ENCODE measurements at places on chromosomes 3 and 15. TPM values are rescaled to one million over a fixed set of nuclear protein-coding genes. Genes with fewer than 3 reads are reported as not detected.

DNA sequence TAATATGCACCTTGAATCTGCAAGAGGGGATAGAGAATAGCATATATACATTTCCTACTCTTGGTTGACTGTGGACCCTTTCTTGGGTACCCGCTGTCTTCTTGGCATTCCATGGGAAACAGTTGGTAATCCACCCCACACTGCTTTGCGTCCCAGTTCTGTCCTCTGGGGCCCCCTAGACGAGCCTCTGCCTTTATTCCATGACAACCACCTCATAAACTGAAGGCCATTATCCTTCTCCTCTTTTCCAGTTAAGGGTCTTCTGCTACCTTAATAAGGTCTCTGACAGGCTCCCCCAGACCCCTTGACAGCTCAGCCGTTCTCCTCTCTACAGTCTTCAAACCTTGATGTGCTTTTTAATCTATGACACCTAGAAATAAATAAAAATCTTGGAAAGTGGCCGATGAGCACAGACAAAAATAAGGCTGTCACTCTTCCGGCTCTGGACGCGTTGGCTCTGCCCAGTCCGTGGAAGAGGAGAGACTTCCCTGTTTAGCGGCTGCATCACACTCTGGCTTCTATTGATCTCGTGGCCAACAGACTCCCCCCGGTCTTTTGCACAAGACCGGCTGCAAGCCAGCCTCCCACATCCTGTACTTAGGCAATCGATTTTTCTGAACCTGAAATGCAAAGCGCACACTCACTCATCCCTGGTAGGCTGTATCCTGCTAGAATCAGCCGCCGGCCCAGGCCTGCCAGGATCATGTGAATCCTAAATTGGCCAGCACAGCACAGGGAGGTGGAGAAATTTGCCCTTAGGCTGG lies 251.0 kb upstream of the TLE3 start:
- peak; percentile 29 for DNase-seq

GRCh38 chr3:195813916-195814640 lies 2.3 kb upstream of the MUC4 start:
- DNase-seq = no peak

DNA sequence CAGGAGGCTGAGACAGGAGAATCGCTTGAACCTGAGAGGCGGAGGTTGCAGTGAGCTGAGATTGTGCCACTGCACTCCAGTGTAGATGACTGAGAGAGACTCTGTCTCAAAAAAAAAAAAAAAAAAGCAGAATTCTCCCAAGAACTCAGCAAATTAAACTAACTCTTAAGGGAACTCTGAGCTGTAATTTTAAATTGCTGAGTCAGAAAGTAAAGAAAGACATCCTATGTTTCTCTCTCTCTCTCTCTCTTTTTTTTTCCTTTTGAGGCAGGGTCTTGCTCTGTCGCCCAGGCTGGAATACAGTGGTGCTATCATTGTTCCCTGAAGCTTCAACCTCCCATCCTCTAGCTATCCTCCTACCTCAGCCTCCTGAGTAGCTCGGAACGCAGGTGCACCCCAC lies 20.0 kb upstream of the PHC3 start:
- no peak for DNase-seq

DNA sequence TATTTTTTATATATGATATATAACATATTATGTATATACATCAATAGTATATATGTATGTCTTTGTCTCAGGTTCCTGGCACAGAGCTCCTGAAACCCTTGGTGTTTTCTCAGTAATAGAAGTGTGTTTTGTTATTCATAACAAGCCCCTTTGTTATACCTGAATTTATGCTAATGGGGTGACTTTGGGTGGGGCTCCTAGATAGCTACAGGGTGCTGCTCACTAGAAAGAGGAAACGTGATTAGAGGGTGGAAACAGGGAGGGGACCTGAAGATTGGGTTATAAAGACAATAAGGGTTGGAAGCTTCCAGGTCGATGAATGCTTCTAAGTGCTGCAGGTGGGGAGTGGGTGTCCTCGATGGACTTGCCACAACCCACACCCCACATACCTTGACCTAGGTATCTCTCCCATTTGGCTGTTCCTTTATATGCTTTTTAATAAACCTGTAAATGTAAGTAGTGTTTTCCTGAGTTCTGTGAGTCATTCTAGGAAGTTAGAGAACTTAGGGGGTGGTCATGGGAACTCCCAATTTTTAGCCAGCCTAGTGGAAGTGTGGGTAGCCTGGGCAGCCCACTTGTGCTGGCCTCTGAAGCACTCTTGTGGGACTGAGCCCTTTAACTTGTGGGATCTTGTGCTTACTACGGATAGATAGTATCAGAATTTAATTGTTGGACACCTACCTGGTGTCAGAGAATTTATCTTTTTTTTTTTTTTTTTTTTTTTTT lies 36.9 kb upstream of the C15orf39 start:
- no peak for DNase-seq

DNA sequence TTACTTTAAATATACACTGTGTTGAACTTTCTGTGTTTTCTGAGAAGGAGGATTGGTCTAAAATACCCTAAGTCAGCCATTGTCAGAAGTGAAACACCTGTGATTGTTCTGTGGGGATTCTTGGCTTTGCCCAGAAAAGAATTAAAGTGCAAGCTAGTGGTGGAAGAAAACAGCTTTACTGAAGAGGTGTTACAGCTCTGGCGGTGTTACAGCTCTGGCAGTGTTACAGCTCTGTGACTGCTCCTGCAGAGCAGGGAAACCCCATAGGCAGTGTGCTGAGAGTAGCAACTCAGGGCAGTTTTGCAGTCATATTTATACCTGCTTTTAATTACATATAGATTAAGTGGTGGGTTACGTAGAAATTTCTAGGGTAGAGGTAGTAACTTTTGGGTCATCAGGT lies 66.6 kb downstream of the C3orf20 start:
- no peak for DNase-seq

DNA sequence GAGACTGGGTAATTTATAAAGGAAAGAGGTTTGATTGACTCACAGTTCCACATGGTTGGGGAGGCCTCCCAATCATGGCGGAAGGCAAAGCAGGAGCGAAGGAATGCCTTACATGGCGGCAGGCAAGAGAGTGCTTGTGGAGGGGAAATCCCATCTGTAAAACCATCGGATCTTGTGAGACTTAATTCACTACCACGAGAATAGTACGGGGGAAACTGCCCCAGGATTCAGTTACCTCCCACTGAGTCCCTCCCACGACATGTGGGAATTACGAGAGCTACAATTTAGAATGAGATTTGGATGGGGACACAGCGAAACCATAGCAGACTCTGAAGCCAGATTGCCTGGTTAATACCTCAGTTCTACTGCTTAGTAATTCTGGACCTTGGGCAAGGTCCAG lies 67.8 kb downstream of the THSD4 start:
- DNase-seq = no peak

- DNase-seq = no peak
These were observed 20.7 kb upstream of the SSR3 start for GRCh38 chr3:156575641-156576040.

GRCh38 chr15:74141591-74141990 lies 11.2 kb downstream of the ISLR2 start:
- no peak for DNase-seq

Gene SCN11A
- 3.0 TPM for total RNA-seq

Gene FILIP1L
- 16.7 TPM for total RNA-seq

DNA sequence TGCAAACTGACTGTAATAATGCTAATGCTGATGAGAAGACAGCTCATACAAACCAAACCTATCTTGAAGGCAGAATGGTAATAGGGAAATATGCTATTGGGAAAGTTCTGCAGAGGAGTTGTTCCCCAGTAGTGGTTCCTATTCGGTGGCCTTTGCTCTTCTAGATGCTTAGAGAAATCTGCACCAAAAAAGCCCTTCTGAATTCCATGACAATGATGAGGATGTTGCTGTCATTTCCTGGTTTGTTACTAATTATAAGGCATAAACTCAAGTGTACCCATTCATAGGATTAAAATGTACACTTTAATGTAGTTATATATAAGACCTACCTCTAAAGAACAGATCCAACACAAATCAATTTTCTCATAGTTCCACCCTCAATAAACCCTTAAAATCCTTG lies 30.1 kb downstream of the TOMM70 start:
- DNase-seq = no peak

- peak; percentile 90 for DNase-seq
These were observed 37.8 kb downstream of the HMCES start for GRCh38 chr3:129316248-129317013.

Gene BFSP2
- total RNA-seq = not detected
